ENCODE measurements at places on chromosomes 3 and 15. TPM values are rescaled to one million over a fixed set of nuclear protein-coding genes. Genes with fewer than 3 reads are reported as not detected.
A peak's percentile ranks its signal among the peaks of the same experiment; 100 is the strongest.

DNA sequence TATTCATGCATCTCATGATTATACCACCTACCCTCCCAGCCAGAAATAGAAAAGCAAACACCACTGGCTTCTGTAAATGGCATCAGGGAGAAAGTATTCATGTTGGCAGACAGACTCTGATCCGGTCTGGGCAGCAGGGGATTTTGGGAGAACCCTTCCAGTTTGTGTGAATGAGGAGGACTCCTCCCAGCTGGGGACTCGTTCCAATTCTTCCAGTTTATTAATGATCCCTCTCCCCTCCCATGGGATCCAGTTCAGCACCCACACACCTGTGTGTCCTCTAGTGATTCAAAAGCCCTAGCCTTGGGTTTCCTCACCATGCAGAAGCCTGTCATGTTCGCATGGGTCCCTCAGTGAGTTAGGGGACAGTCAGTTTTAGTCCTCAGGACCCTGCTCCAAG is 110.9 kb downstream of the IQSEC1 start:
- DNase-seq, result no peak

GRCh38 chr15:85473455-85473854 is 93.1 kb downstream of the AKAP13 start:
- no peak for DNase-seq

- DNase-seq, result no peak
Observed at GRCh38 chr3:47487265-47487664, 11.5 kb upstream of the SCAP start.

DNA sequence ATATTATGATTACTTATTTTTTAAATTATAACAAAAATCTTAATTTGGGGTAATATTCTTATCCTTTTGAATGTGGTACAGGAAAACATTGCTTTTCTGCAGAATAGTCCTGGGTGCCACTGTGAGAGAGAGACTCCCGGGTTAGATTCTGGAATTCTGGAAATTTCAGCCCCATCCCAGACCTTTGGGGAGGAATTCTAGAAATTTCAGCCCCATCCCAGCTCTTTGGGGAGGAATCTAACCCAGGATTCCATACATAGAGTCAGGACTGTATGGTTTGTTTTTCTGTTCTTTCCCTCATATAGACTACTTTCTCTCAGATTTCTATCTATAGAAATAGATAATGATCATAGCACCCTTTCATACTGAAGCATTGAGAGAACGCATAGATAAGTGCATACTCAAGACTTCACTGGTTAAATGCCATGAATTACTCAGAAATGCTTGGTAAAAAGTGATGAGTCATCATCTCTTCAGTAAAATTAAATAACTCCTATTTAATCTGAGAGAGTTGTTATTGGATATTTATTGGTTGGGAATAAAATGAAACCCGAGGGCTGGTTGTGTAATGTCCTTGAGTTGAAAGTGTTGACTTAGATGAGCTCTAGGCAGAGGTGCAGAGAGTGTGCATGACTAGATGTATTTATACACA is 8.3 kb downstream of the EIF2AK4 start:
- no peak for DNase-seq

GRCh38 chr15:56490461-56490860 is 25.5 kb upstream of the MNS1 start:
- no peak for DNase-seq

DNA sequence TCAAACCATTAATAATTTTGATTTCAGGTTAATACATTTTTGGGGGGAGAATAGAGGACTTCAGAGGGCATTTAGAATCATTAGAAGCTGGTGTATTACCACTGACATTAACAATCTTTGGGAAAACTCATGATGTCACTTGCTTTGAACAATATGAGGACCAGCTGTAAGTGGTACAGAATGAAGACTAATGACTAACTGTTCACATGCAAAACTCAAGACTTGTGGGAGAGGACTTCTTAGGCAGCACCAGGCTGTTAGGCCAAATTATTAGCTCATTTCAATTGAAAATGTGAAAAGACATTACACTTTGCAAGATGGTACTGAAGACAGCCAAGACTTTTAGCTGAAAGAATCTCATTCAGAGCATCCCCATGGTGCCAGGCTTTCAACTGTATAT is 426.2 kb upstream of the ADAMTS9 start:
- DNase-seq, result no peak

GRCh38 chr15:65377105-65377975 is 462 bp downstream of the IGDCC3 start:
- DNase-seq, result no peak

GRCh38 chr15:52143873-52144272 is 31.3 kb upstream of the BCL2L10 start:
- DNase-seq, result no peak

DNA sequence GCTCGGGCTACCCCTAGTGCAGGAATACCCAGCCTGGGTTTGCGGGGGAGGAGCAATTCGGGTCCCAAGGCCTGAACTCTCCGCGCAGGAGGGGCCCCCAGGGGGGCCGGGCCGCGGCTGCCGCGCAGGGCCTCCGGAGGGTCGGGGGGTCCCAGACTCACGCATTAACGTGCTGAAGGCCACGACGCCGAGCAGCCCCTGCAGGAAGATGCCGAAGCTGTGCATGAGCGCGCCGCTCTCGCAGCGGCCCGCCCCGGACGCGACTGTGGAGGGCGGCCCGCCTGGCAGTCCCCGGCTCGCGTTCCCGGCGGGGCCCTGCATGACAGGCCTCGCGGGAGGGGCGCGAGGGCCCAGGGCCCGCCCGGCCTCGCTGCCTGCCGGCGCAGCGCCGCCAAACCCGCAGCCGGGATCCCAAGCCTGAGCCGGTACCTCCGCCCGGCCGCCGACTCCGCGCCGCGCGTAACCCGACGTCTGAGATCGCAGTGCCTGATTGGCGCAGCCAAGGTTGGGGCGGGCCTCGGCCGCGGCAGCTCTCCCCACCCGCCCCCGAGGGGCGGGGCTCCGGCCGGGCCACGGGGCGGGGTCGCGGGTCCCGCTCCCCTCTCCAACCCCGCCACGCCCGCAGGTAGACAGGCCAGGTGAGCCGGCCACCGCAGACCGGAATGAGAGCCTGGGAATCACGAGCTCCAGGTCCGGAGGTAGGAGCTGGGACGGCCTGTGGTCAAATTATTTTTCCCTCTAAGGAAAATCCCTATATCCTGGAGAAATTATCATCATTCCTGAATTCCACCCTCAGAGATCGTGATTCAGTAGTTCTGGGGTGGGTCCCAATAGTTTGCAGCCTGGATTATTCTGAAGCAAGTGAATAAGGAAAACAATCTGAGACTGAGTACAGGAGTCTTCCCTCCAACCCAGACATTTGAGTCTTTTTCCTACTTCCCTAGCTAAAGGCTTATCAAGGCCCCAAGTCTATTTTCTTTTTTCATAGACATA is at the start of gene STIMATE:
Gene STIMATE, minus strand, starts transcription at position 419 of the 993 bp plus-strand sequence. Its CDS starts 98 bp downstream, at position 321.
- peak; percentile 95 for DNase-seq

DNA sequence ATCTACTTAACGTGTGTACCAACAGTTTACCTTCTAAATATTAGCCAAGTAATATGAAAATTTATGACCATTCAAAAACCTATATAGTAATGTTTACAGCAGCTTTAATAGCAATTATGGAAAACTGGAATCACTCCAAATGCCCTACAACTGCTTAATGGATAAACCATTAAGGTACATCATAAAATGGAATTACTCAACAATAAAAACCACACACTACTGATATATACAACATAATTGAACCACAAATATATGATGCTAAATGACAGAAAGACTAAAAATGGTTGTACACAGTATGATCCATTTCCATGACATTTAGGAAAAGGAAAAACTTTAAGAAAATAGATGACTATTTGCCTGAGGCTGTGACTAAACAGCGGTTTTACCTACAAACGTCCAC is 467.1 kb upstream of the EPHA6 start:
- DNase-seq, result no peak

- DNase-seq, result no peak
Observed at GRCh38 chr3:129182390-129183185, 1.1 kb downstream of the CNBP start.

GRCh38 chr3:187986514-187986934 is 167.4 kb upstream of the LPP start:
- DNase-seq, result no peak

GRCh38 chr3:12943124-12944021 is 102.0 kb upstream of the RPL32 start:
- DNase-seq, result peak; percentile 64

GRCh38 chr3:39191773-39192172 is 622 bp downstream of the XIRP1 start:
- DNase-seq, result no peak

GRCh38 chr3:108218811-108219210 is 3.4 kb downstream of the IFT57 start:
- DNase-seq, result no peak

DNA sequence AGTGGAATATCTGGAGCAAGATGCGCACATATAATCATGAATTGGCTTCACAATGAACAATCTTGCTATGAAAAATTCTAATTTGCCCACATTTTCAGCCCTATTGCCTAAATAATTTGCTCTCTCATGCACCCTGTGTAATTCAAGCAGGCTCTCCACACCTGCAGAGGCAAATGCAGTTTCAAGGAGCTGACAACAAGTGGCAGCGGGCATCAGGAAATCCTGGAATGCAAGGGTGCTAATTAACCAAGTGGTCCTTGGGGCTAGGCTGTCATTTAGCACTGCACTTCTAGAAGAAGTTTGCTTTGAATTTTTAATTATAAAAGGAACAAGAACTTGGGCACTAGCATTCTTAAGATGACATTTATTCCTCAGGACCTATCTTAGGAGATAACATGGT is 56.3 kb upstream of the ICE2 start:
- no peak for DNase-seq

The STRA6 gene
- not detected for total RNA-seq

The ARHGEF26 gene
- 1.9 TPM for total RNA-seq

The PHC3 gene
- total RNA-seq, result 46.8 TPM

The GPR15 gene
- not detected for total RNA-seq

The MTMR10 gene
- 31.4 TPM for total RNA-seq

The TGM4 gene
- total RNA-seq, result not detected

All from Right ventricle myocardium inferior (tissue), 1 donor.